ENCODE measurements at places on chromosomes 11 and 22.

DNA sequence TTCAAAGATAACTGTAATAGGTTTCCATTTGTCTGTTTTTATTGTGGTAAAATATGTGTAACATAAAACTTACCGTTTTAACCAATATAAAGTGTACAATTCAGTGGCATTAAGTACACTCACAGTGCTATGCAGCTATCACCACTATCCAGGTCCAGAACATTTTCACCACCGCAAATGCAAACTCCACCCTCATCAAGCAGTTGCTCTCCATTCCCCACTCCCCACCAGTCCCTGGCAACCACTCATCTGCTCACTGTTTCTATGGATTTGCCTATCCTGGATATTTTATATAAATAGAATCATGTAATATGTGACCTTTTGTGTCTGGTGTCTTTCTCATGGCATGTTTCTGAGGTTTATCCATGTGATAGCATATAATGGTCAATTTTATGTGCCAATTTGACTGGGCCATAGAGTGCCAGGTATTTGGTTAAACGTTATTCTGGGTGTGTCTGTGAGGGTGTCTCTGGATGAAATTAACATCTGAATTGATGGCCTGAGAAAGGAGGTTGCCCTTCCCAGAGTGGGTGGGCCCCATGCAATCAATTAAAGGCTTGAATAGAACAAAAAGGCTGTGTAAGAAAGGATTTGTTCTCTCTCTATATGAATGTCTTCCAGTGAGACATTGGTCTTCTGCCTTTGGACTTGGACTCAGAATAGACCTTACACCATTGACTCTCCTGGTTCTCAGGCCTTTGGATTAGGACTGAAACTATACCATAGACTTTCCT lies 17.2 kb upstream of the SMCO4 start:
- DNase-seq: no peak

DNA sequence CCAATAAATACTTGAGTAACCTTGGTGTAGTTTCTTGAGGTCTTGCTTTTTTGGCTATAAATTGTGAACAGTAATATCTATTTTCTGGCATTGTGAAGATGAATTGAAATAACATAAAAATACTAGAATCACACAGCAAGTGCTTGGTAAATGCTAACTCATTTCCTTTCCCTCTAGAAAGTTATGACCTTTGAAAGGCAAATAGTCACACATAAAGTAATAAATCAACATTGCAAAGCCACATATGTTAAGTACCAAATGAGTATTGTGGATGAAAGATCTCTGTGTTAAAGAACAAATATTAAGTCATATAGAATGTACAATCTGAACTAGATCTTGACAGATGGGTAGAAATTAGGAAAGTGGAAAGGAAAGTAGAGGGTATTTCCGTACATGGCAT lies 559.6 kb upstream of the CCDC90B start:
- no peak for DNase-seq

DNA sequence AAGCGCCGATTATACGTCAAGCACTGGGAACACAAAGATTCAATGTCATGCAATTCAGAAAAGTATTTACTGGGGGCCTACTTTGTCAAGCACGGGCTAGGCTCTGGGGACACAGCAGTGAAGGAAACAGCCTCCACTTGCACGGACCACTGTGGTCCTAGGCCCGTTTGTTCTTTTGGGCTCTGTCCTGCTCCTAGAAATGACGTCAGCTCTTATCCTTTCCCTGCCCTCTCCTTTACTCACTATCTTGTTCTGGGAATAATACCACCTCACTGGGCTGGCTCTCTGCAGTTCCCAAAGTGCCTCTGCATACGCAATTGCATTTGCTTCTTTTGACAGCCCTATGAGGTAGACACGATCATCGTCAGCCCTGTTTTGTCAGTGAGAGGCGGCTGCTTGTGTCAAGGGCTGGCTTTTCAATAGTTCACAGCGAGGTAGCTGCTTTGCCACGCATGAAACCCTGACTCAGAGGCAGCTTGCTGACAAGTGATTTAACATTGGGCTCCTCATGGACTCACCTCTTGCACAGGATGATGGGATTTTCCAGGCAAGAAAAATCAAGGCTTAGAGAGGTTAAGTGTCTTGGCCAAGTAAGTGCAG lies 22.9 kb upstream of the IGSF22 start:
- DNase-seq: no peak

GRCh38 chr11:31969359-31969702 lies 121.5 kb upstream of the RCN1 start:
- no peak for DNase-seq

GRCh38 chr22:45584621-45585436 lies 82.1 kb downstream of the FBLN1 start:
- no peak for DNase-seq

GRCh38 chr22:48744967-48745841 lies 1082.5 kb downstream of the BRD1 start:
- DNase-seq: no peak

DNA sequence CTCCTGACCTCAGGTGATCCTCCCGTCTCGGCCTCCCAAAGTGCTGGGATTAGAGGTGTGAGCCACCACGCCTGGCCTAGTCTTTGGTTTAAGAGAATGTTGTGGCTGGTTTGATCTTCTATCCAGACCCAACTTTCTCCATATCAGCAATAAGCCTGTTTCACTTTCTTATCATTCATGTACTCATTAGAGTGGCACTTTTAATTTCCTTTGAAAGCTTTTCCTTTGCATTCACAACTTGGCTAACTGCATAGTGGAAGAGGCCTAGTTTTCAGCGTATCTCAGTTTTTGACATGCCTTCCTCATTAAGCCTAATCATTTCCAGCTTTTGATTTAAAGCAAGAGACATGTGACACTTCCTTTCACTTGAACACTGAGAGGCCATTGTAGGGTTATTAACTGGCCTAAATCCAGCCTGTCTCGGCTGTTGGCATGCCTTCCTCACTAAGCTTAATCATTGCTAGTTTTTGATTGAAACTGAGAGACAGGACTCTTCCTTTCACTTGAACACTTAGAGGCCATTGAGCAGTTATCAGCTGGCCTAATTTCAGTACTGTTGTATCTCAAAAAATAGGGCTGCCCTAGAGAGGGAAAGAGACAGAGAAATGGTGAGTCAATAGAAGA lies 13.1 kb upstream of the RPL3 start:
- no peak for DNase-seq

GRCh38 chr11:66324664-66325063 lies 7.8 kb upstream of the CD248 start:
- DNase-seq: no peak

- no peak for DNase-seq
These were observed 229.0 kb downstream of the BLID start for GRCh38 chr11:121886996-121887395.

DNA sequence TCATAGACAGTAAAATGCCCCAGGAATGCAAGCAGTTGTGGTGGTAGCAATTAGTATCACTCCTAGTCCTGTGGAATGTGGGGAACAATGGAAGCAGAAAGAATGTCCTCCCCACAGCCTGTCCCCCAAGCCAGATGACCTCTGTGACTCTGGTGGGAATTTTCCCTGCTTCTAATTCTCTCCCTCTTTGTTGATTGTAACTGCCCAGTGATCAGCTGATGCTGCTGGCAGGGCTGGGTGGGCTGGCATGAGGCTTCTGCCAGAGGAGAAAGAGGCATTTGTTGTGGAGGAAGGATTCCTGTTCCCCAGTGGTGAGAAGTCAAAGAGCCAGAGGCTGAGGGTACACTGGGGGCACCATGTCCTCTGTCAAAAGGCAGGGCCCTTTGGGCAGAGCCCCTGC lies 116.7 kb upstream of the NCAM1 start:
- DNase-seq: no peak

GRCh38 chr11:120563703-120564572 lies 52.4 kb downstream of the GRIK4 start:
- DNase-seq: no peak

DNA sequence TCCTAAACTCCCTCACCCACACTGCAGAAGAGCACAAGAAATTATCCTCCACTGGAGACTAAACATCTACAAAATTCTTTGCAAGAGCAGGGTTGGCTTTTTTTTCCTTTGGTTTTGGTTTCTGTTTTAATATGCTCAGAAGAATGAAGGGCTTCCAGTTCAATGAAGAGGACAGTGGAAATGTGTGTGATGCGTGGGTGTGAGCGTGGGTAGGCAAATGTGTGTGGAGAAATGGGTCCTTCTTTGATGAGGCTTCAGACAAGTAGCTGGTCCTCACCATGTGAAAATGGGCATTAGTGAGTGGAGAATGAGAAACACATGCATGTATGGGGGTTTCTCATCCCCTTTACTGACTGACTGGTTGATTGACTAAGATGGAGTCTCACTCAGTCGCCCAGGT lies 263.3 kb upstream of the SYN3 start:
- no peak for DNase-seq

DNA sequence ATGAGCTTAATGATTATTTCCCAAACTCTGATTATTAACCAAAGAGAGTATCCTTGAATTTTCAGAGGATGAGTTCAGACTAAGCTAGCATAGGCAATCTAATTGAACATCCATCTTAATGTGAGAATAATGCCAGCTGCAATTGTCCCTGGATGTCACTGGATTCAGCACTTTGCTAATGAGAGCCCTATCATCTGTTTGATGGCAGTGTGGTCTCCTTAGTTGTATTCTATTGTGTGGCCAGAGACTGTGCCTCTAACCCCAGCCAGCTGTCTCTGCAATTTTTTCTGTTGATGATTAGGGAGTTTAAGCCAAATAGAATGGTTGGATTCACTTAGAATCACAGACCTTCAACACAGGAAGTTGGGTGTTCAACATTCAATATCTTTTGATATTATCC lies 1249.5 kb downstream of the FAM181B start:
- no peak for DNase-seq

DNA sequence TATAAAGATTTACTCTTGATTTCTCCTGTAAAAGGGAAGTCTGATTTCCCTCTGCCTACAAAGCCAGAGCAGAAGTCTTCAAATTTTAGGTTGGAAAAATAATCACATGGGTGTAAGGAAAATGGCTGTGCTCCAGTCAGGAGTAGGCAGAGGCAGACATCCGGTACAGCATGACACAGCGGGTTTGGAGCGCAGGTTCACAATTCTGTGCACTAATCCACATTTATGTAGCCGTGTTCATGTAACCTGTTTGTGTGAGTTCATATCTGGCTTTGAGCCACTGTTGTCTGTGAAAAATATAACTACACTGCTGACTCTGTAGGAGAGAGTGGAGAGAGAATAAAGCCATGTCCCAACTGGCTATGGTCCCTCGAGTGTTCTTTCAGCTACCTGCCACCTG lies 248.0 kb downstream of the CASP12 start:
- DNase-seq: no peak

- no peak for DNase-seq
These were observed 11.0 kb downstream of the CRELD2 start for GRCh38 chr22:49929211-49929979.

DNA sequence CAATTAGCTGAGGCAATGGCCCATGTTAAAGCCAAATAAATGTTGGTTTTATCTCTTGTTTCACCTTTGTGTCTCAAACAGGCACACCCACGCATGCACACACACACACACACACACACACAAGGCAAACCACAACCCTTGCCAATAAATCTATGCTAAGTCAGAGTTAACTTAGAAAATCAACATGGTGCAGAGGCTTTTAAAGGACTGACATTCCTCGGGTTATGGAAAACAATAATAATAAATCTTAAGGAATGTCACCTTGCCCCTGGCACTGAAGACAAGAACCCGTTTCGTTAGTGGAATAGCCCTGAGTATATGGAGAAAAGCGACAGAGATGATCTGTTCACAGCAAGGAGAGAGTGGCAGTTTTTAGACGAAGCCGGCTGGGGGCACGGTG lies 326.3 kb downstream of the NTM start:
- no peak for DNase-seq

DNA sequence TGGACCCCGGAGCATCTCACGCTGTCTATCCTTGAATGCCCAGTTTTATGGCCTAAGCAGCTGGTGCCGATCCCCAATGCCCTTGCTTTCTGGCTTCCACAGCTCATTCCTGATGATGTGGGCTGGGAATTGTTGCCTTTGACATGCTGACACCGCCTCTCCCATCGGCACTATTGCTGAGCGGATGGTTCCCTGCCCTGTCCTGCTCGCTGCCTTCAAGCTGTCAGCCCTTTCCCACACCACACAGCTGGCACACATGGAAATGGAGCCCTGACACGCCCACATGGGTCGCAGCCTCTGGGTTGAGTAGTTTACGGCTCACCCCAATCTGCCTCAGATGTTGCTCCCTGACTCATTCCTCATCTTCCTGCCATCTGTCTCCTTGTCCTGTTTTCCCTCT lies 110.2 kb upstream of the SESN3 start:
- no peak for DNase-seq

GRCh38 chr11:60887556-60887955 lies 18.8 kb downstream of the PRPF19 start:
- DNase-seq: no peak

DNA sequence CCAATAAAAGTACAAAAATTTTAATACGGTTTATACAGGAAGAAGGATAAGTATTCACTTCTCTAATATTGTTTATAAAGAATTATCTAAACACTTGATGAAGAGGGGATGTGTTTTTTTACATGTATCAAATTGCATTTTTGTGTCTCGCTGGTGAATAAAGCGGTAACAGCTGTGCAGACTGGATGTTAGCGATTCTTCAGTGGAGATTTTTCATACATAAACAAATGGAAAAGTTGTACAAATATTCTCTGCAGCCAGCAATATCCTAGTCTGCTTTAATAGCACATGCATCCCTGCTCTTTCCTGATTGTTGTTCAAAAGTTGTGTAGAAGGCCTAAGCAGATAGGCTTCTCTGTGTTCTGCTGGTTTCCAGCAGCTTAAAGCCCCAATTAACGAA lies 369.3 kb downstream of the SOX6 start:
- DNase-seq: no peak

DNA sequence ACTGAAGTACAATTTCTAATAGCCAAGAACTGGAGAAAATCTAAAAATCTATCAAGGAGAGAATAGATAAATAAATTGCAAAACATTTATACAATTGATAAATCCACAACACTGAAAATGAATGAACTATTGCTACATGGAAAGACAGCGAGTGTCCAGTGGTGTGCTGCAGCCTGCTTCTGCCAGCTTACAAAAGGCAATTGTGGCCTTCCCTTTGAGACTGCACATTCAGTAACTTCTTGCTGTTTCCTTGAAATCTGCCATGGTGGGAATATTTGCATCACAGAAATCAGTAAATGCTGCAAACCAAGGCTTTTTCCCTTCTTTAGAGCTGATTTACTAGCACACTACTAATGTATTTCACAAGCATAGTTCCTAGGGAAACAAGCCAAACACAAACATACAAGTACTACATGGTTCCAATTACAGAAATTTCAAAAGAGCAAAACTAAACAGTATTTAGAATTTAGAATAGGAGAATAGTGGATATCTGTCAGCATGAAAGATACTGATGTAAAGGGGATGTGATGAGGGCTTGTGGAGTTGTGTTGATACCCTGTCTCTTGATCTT lies 76.9 kb upstream of the TRIM77 start:
- DNase-seq: no peak

Data from GM04503 (cell line).